ENCODE measurements at places on chromosomes 6 and 20. TPM values are rescaled to one million over a fixed set of nuclear protein-coding genes. Genes with fewer than 3 reads are reported as not detected.

GRCh38 chr6:29620630-29621029 is 12.4 kb downstream of the GABBR1 start:
- no peaks in the 10 kb centered on the region for H3K36me3 ChIP-seq
- no peak overlapping the region for H3K27ac ChIP-seq
- H3K27me3 ChIP-seq: no peaks in the 10 kb centered on the region
- no peaks in the 10 kb centered on the region for H3K4me1 ChIP-seq

DNA sequence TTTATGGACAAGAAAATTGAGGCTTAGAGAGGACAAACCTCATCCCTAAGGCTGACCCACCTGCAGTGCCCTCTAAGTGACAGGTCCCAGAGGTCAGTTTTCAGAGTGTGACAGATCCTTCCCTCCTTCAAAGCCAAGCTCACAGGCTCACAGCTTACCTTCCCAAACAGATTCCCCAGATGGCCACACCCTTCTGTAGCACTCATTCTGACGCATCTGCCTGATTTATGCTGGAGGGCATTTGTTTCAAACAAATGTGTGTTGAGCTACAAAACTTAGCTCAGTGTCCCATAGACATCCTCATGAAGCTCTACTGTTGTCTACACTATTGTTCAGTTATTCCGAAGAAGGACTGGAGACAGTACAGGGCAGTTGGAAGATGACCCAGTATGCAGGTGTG is 60.6 kb upstream of the RIN2 start:
- no peak overlapping the region for H3K4me3 ChIP-seq
- no peak overlapping the region for H3K27ac ChIP-seq
- H3K4me1 ChIP-seq: peaks cover 6% of the 10 kb centered on the region

GRCh38 chr20:54416770-54417169 is 58.6 kb upstream of the DOK5 start:
- no peak for DNase-seq
- no peak overlapping the region for H3K27ac ChIP-seq
- no peaks in the 10 kb centered on the region for H3K36me3 ChIP-seq
- no peaks in the 10 kb centered on the region for H3K4me1 ChIP-seq
- H3K4me3 ChIP-seq: no peak overlapping the region
- H3K27me3 ChIP-seq: no peaks in the 10 kb centered on the region

DNA sequence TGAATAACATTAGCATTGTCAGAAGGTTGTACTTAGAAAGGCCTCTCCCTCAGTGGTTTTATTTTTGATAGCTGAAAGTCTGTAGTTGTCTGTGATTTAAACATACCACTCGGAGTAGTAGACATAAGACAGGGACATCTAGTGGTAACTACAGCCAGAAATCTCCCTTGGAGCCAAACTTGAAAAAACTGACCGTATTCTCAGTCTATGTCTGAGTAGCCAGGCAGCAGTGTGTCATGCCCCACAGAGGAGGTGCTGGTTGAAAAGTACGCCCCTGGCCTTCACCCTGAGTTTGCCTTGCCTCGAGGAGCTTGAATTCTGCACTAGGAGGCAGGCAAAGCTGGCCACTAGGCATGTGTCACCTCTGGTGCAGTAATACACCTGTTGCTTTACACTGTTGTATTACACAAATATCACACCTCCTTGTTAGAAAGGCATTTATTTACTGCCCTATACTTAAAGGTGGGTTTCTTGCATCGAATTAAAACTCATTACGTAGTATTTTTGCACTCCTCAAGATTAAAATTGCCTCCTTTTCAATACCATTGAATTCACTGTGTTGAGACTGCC is 20.8 kb downstream of the ZBTB2 start:
- peaks cover 22% of the 10 kb centered on the region for H3K4me1 ChIP-seq
- H3K27me3 ChIP-seq: no peaks in the 10 kb centered on the region
- DNase-seq: no peak
- no peak overlapping the region for H3K4me3 ChIP-seq
- H3K27ac ChIP-seq: no peak overlapping the region
- peaks cover 21% of the 10 kb centered on the region for H3K36me3 ChIP-seq

DNA sequence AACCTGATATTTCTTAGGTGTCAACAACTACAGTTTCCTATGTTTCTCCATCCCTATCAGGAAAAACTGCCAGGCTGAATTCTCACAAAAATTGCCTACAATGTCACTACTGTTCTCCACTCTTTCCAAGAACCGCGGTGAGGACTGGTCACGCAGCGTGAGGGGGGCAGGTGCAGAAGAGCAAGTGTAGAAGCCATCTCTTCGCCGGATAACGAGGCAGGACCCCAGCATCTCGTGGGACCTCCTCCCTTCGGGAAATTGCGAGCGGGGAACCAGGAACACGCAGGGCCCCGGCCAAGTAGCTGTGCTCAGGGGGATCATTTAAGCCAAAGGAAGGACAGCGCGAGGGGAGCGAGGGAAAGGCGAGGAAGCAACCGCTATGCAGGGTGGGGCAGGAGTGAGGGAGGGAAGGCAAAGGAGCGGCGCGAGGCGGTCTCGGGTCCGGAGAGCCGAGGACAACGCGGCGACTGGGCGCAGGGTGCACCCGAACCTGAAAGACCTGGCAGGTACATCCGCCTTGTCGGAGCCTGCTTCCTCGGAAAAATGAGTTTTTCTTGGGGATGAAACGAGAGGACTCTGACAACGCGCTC is 559 bp downstream of the APMAP start:
- no peak overlapping the region for H3K27ac ChIP-seq
- no peaks in the 10 kb centered on the region for H3K27me3 ChIP-seq
- no peak for DNase-seq
- H3K4me3 ChIP-seq: peak overlapping the region; percentile 71
- H3K4me1 ChIP-seq: peaks cover 49% of the 10 kb centered on the region

The SYCP2 gene
- 3.0 TPM for total RNA-seq

GRCh38 chr6:10968776-10969175 is 75.3 kb downstream of the ELOVL2 start:
- H3K27me3 ChIP-seq: no peaks in the 10 kb centered on the region
- H3K36me3 ChIP-seq: no peaks in the 10 kb centered on the region
- DNase-seq: no peak
- H3K4me1 ChIP-seq: no peaks in the 10 kb centered on the region

GRCh38 chr6:69665437-69665836 is 131.4 kb downstream of the LMBRD1 start:
- no peaks in the 10 kb centered on the region for H3K4me1 ChIP-seq
- H3K4me3 ChIP-seq: no peak overlapping the region
- H3K27ac ChIP-seq: no peak overlapping the region
- no peaks in the 10 kb centered on the region for H3K27me3 ChIP-seq
- no peak for DNase-seq
- no peaks in the 10 kb centered on the region for H3K36me3 ChIP-seq

GRCh38 chr6:43657221-43657802 is 12.5 kb downstream of the RSPH9 start:
- no peak overlapping the region for H3K27ac ChIP-seq
- H3K4me3 ChIP-seq: no peak overlapping the region
- no peaks in the 10 kb centered on the region for H3K27me3 ChIP-seq

- peak overlapping the region; percentile 94 for H3K27ac ChIP-seq
- peaks cover 59% of the 10 kb centered on the region for H3K4me1 ChIP-seq
- no peaks in the 10 kb centered on the region for H3K36me3 ChIP-seq
- H3K27me3 ChIP-seq: no peaks in the 10 kb centered on the region
- no peak overlapping the region for H3K4me3 ChIP-seq
- DNase-seq: no peak
Measured at GRCh38 chr6:113351173-113351834, 505.8 kb upstream of the MARCKS start.

The DDX43 gene
- total RNA-seq: 3.1 TPM

DNA sequence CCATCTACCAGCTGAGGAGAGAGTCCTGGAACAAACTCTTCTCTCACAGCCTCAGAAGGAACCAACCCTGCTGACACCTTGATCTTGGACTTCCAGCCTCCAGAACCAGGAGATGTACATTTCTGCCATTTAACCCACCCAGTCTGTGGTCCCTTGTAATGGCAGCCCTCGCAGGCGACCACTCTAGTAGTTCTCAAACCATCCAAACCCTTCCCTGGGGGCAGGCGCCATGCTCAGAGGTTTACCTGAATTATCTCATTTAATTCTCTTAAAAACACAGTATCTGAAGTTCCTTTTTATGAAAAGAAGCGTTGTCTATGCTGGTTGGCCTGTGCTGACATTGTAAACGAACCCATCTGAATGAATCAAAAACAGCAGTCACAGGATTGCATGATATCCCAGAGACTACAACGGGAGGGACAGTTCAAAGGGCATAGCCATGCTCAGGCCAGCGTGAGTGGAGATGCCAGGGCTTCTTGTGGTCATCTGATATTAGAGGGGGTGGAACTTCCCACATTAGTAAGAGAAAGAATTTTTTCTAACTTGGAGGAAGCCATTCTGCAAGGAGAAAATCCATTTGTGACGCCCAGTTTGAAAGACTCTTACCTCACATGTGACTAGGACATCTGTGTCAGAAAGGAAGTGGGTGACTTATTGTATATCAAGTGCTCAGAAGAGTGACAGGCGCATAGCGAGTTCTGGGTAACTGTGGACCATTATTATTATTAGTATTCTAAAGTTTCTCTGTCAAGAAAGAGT is 17.2 kb upstream of the TAGAP start:
- H3K4me1 ChIP-seq: no peaks in the 10 kb centered on the region
- H3K36me3 ChIP-seq: no peaks in the 10 kb centered on the region
- H3K27me3 ChIP-seq: peaks cover 77% of the 10 kb centered on the region

DNA sequence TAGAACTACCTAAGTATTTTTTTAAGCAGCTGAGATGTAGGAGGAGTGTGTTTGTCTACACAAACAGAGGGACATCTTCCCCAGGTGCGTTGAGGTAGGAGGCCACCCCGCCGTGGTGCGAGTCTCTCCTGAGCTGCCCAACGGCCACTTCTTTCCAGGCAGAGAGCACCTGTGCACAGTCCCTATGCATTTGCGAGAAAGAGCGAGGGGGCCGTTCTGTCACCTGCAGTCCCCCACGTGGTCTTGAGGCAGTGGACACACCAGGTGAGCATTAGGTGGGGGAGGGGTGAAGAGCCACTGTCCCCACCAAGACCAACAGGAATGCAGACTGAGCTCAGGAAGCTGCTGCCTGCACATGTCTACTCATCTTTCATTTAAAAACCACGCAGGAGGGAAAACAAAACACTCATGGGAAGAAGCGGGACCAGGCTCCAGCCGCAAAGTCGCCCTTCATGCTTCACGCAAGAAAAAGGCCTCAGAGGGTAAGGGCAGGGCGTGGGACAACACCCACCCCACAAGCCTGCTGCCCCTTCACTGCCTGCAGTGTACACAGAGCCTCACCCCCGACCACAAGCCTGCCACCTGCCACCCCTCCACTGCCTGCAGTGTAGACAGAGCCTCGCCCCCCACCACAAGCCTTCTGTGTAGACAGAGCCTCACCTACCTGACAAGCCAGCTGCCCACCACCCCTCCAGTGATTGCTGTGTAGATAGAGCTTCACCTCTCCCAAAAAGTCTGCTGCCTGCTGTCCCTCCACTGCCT is 142.0 kb downstream of the DLL1 start:
- no peak overlapping the region for H3K27ac ChIP-seq
- H3K36me3 ChIP-seq: no peaks in the 10 kb centered on the region
- no peak overlapping the region for H3K4me3 ChIP-seq
- H3K4me1 ChIP-seq: no peaks in the 10 kb centered on the region

The SLC35D3 gene
- not detected for total RNA-seq

The PPIL6 gene
- total RNA-seq: 13.0 TPM

DNA sequence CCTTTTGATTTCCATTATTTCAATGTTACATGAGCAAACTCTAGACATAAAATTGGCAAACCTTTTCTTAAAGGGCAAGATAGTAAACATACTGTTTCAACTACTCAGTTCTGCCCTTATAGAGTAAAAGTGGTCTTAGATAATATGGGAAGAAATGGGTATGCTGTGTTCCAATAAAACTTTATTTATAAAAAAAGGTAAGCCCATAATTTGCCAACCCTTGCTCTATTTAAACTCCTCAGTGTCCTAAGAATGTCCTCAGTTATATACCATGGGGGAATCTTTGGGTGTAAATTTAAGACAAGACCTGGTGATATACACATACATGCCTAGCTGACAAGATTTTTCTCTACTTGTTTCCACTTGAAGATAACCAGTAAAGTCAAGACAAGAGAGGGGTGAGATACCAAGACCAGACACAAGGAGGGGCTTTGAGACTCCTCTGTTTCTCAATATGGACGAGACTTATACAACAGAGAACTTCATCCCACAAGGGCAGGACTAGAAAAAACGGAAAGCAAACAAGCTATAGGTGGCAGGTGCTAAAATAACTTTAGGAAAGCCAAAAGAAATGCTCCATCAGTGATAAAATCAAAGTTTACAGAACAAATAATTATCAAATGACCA is 10.5 kb downstream of the SNX3 start:
- no peaks in the 10 kb centered on the region for H3K36me3 ChIP-seq
- H3K4me3 ChIP-seq: no peak overlapping the region
- no peak overlapping the region for H3K27ac ChIP-seq
- no peak for DNase-seq

DNA sequence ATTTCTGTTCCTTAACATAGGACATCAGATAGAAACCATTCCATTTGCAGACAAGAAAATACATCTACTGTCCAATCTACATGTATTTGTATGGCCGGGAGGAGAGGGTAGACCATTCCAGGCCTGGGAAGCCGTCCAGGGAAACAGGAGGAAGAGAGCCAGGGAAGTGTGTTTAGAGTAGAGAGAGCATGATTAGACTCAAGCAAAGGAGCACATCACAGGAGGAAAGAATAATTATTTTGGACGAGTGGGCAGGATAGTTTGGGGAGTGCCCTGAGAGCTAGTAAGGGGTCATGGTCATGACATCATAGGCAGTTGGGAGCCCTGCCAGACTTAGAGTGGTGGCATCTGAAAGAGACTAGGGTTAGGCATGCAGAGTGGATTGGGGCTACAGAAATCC is 250.0 kb downstream of the HIVEP2 start:
- H3K36me3 ChIP-seq: no peaks in the 10 kb centered on the region
- H3K27me3 ChIP-seq: no peaks in the 10 kb centered on the region
- H3K4me3 ChIP-seq: no peak overlapping the region

The GDAP1L1 gene
- not detected for total RNA-seq

GRCh38 chr20:50099113-50099512 is 13.8 kb downstream of the UBE2V1 start:
- 0 out of 2 replicates have a peak overlapping the region, but pooled peaks have one; percentile 5 for H3K27ac ChIP-seq
- peaks cover 35% of the 10 kb centered on the region for H3K4me1 ChIP-seq
- H3K27me3 ChIP-seq: no peaks in the 10 kb centered on the region

The IYD gene
- not detected for total RNA-seq

All from PC-9 (cell line).